NK-92 treated with Interleukin-12 subunit alpha and Interleukin-12 subunit beta, amount 100 ng/mL, for 24 hours (cell line): ENCODE measurements at places on chromosomes 7 and 10.
A peak's percentile ranks its signal among the peaks of the same experiment; 100 is the strongest.

DNA sequence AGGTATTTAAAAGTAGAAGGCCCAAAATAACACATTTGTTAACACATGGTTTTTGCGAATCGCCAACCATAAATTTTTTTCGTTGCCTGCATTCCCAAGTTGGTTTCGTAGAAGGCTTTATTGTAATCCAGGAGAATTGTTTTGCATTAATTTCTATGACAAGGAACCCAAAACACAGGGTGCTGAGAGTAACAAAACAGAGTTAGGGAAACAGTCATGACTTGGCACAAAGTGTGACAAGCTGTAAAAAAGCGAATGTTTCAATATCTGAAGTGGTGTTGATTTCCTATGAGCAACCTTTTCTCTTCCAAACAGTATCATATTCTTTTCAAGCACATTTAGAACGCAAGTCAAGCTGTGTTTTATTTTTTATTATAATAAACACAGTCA, 63.6 kb downstream of the C10orf67 start:
- no peak for DNase-seq

DNA sequence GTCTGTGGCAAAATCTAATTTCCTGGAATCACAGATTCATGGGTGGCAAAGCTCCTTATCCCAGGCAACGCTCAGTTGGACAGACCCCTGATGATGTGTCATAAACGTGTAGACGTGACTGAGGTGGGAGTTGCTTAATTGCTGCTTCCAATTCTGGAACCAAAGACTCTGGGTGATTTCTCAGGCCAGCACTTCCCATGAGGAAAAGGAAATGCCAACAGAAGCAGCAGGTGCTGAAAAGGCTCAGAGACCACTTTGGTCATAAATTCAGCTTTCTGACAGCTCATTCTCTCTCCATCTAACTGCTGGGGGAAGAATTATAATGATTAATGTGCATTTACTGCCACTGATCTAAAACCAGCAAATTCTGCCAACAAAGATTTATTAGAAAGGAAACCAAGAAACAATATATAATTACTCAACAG, 88.7 kb downstream of the OSBPL3 start:
- no peak for DNase-seq

- DNase-seq, result no peak
Observed at GRCh38 chr10:8115618-8115980, 61.1 kb downstream of the GATA3 start.

DNA sequence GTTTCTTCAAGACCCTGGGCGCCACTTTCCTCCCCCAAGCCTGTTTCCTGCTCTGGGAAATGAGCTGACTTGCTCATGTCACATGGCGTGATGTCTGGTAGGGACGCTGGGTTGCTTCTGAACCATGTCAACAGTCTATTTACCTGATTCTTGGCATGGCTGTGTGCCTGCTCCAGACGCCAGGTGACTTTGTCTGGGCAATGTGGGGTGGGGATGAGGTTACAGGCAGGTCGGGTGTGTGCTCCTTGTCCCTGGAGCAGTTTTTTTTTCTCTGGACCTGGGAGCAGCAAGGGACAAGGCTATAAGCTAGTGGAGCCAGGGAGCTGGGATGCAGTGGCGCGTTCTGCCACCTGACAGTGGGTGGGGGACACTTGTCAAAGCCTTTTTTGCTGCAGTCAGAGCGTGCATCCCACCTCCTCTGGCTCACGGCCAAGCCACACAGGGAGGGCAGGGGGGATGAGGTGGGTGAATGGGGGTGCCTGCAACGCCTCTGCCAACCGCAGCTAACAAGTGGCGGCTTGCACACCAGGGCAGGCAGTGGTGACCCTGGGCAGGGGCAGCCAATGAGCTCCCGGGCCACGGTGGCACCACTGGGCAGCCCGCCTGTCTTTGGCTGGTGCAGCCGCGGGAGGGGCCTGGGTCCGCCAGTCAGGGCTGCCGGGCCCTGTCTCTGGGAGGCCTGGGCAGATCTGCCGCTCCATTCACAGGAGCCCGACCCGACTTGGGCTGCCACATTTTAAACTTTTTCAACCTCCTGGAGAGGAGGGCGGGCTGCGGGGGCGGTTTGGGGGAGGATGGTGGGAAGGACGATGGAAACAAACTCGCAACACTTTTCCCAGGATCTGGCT, 22.9 kb downstream of the DNAJB12 start:
- DNase-seq, result peak; percentile 98

- no peak for DNase-seq
Observed at GRCh38 chr10:12463459-12463838, 114.1 kb downstream of the CAMK1D start.

GRCh38 chr7:95596198-95597063, at the start of gene PDK4:
Gene PDK4, minus strand, starts transcription at chr7:95596516. Its CDS starts 223 bp downstream, at chr7:95596293.
- DNase-seq, result no peak

- DNase-seq, result no peak
Observed at GRCh38 chr7:44155191-44156185, 14.4 kb upstream of the MYL7 start.

DNA sequence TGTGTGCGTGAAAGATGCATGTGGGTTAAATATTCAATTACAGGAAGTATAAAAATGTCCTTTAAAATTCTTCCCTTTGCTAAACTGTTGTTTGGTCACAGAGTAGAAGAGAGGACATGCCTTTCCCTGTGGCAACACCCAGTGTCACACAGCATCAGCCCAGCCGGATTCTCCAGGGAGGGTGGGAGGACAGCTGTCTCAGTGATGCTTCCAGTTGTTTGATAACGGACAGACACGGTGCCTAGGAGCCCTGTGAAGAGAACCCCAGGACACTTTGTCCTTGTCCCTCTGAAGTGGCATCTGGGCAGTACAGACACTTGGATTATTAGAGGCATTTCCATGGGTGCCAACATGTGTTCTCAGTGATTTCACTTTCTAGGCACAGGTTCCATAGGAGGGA, 306.6 kb upstream of the LRGUK start:
- no peak for DNase-seq

DNA sequence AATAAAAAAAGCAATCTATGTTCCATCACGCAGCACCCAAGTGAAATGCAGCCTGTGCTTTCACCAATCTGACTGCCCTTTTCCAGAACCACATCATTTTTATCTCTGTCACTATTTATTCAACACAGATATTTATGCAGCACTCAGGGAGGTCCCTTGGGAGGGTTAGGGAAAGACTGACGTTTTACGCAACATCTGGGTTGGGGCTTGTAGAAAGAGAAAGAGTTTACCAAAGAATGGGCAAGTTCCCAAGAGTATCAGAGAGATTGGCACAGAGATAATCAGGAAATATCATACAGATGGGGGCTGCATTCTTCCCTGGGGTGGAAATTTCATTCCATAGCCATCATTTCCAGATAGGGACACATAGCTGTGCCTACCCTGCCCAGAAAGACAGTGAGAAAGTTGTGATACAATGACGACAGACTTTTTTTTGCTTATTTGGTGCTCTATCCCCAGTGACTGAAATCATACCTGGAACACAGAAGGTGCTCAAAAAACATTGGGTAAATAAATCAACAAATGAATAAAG, 474.2 kb downstream of the CALN1 start:
- no peak for DNase-seq

DNA sequence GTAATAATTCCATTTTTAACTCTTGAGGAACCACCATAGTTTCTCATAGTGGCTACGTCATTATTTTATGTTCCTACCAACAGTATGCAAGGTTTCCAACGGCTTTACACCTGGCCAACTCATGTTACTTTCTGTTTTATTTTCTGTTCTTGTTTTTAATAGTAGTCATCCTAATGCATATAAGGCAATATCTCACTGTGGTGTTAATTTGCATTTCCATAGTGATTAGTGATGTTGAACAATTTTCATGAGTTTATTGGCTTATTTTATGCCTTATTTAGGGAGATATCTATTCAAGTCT, 465.5 kb upstream of the KLF6 start:
- no peak for DNase-seq

DNA sequence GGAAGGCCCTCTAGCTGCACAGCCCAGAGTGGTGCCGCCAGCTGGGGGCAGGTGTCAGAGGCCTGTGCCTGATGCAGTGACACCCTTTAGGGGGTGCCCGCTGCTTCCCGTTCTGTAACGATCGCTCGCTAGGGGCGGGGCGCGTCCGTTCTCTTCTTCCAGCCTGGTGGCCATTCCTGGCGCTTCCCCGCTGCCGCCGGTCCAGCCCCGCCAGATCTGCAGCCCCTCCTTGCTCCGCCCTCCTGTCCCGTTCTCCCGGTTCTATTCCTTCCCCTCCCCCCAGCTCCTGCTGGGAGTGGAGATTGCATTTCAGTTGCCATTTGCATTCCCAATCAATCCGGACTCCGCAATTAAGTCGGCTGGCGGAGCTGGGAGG, 39.2 kb downstream of the AGAP3 start:
- no peak for DNase-seq

- DNase-seq, result no peak
Observed at GRCh38 chr10:34092891-34093290, 722.2 kb downstream of the PARD3 start.
